ENCODE measurements at places on chromosomes 7 and 10. TPM values are rescaled to one million over a fixed set of nuclear protein-coding genes. Genes with fewer than 3 reads are reported as not detected.

Gene UTF1
- not detected for polyA plus RNA-seq

Gene FOXI2
- polyA plus RNA-seq: not detected

Gene AKR1C8
- polyA plus RNA-seq: not detected

Gene XRCC2
- polyA plus RNA-seq: 0.75 TPM

Gene HOXA9
- polyA plus RNA-seq: not detected

Gene CUX1
- polyA plus RNA-seq: 12.3 TPM

Gene NPY
- 52.9 TPM for polyA plus RNA-seq

Gene CAMK1D
- 8.0 TPM for polyA plus RNA-seq

Gene GPR85
- polyA plus RNA-seq: 30.1 TPM

Measured in Purkinje cell (primary cell).